ENCODE measurements at places on chromosomes 7 and 10. TPM values are rescaled to one million over a fixed set of nuclear protein-coding genes. Genes with fewer than 3 reads are reported as not detected.

Gene KCNMA1
- not detected for total RNA-seq

Gene RASSF4
- total RNA-seq: 2.9 TPM

Gene VSTM4
- total RNA-seq: not detected

Gene ZC3HAV1L
- 6.9 TPM for total RNA-seq

Gene FAM241B
- total RNA-seq: 8.1 TPM

Gene CALCR
- not detected for total RNA-seq

Gene GPR15LG
- total RNA-seq: not detected

Gene LAMB4
- total RNA-seq: not detected
